Activated CD4-positive, alpha-beta T cell treated with anti-CD3 and anti-CD28 coated beads, Interleukin-2, Interleukin-6, amounts not matched to agents 100 ng/mL and 50 ng/mL, durations not matched to agents 16 hours and 8 hours (primary cell): ENCODE measurements at places on chromosomes 4 and X.

DNA sequence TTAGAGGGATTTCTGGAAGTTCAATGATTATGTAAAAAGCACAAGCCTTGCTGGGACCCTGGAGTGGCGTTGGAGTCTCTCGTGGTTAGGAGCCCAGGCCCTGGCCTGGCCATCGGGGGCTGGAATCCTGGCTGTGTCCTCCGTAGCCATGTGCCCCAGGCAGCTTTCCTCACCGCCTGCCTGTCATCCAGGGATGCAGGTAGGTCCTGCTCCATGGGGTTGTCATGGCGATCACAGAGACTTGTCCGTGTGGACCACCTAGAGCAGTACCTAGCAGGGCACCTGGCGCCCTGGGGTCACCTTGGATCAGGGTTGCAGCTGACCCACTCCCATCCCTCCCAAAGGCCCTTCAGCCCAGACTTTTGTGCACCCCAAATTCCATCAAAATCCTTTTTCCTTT, 30.2 kb upstream of the WFS1 start:
- DNase-seq = no peak

DNA sequence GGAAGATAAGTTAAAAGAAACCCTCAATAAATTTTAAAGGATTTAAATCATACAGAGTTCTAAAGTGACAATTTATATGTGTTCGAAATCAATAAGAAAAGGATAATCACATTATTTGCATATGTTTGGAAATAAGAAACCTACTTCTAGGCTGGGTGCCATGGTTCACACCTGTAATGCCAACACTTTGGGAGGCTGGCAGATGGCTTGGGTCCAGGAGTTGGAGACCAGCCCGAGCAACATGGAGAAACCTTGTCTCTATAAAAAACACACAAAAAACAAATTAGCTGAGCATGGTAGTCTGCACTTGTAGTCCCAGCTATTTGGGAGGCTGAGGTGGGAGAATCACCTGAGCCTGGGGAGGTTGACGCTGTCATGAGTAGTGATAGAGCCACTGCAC, 8.1 kb upstream of the SAP30 start:
- DNase-seq = no peak

- DNase-seq = no peak
Measured at GRCh38 chrX:115339441-115340025, 50.0 kb downstream of the LUZP4 start.

DNA sequence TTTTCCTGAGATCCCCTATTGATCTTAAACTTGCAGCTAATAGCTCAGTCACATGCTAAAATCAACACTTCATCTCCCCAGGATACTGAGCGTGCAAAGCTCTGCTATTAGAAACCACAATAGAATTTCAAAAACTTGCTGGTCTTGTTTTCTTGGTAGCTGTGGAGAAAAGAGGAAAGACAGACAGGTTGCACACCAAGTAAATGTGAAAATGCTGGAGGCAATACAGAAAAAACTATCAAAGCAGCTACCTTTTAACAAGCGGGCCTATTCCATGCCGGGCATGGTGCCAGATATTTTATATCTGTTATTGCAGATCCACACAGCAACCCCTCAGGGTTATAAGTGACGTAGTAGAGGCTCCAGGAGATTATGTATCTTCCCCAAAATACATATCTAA, 171.9 kb downstream of the DCTD start:
- DNase-seq = no peak

GRCh38 chr4:175253184-175253902, 335.2 kb downstream of the ADAM29 start:
- no peak for DNase-seq

DNA sequence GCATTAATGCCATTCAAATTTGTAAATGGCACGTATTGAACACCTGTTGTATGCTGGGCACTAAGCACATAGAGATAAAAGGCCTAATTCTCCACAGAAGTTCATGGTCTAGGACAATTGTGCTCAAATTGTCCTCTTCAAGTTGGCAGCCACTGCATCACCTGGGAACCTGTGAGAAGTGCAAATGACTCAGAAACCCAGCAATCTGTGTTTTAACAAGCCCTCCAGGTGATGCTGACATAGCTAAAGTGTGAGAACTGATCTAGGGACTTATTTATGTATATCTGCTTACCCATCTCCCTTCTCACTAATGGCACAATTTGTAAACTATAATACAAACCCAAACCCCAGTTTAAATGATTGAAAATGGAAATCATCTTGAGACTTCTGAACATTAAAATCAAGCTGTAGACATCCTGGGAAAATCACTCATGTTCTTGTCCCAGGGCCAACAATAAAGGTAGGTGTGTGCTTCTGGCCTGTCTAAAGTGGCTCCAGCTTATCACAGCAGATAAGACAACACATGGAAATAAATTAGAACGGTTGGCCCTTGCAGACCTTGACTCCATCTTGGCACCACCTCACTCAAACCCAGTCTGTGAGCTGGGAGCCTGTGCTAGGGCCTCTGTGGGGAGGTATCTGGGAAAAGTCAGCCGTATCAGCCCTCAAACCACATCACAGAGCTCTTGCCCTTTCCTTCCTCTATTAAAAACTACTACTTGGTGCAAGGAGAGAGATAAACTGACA, 46.8 kb downstream of the UCHL1 start:
- DNase-seq = no peak

- no peak for DNase-seq
Measured at GRCh38 chr4:169202145-169202699, 68.5 kb downstream of the SH3RF1 start.

- DNase-seq = peak; percentile 76
Measured at GRCh38 chrX:65607070-65607742, 60.2 kb upstream of the MSN start.

GRCh38 chrX:154369449-154370299, 4.8 kb downstream of the FLNA start:
- peak; percentile 81 for DNase-seq

DNA sequence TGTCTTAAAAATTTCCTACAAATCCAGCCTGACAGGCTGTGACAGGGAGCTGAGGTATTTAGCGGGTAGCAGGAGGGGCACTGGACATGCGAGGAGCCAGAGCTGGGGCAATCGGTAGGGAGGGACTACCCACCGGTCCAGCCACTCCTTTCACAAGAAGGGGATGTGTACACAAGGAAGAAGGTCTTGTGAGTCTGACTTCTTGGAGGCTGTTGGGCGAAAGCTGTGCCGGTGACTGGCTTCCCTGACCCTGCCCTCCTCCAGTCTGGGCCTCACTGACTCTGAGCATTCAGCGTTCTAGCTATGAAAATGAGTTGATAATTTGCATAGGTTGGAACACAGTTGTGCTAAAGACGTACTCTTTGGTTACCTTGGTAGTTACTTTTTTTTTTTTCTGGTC, 12.7 kb upstream of the CXCL8 start:
- no peak for DNase-seq

GRCh38 chr4:158376106-158376840, 145.4 kb upstream of the RXFP1 start:
- DNase-seq = no peak

DNA sequence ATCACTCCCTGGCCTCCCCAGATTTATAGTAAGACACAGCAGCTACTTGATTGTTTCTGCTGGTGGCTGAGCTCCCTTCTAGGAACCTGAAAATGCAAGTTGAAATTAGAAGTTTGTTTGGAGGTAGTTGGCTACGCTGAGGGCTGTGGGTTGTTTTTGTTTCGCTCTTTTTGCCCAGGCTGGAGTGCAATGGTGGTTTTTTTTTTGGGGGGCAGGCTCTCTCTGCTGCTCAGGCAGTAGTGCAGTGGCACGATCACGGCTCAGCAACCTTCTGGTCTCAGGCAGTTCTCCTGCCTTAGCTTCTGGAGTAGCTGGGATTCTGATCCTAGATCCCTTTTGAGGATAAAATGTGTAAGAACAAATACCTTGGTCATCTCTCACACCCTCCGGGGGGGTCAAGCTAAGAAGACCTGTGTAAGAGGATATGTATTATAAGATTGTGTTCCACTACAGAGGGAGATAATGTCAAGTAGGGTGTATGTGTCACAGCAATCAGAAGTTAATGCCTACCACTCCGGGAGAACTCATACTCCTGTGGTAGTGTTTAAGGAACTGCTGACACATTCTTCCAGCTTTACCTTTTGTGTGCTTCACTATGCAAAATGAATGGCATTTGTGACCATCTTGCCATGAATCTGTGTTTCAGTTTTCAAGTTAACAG, 9.7 kb downstream of the JADE1 start:
- DNase-seq = no peak

GRCh38 chr4:159041054-159042034, 61.5 kb upstream of the RAPGEF2 start:
- no peak for DNase-seq

- no peak for DNase-seq
Measured at GRCh38 chr4:145565328-145565727, 53.9 kb upstream of the MMAA start.

DNA sequence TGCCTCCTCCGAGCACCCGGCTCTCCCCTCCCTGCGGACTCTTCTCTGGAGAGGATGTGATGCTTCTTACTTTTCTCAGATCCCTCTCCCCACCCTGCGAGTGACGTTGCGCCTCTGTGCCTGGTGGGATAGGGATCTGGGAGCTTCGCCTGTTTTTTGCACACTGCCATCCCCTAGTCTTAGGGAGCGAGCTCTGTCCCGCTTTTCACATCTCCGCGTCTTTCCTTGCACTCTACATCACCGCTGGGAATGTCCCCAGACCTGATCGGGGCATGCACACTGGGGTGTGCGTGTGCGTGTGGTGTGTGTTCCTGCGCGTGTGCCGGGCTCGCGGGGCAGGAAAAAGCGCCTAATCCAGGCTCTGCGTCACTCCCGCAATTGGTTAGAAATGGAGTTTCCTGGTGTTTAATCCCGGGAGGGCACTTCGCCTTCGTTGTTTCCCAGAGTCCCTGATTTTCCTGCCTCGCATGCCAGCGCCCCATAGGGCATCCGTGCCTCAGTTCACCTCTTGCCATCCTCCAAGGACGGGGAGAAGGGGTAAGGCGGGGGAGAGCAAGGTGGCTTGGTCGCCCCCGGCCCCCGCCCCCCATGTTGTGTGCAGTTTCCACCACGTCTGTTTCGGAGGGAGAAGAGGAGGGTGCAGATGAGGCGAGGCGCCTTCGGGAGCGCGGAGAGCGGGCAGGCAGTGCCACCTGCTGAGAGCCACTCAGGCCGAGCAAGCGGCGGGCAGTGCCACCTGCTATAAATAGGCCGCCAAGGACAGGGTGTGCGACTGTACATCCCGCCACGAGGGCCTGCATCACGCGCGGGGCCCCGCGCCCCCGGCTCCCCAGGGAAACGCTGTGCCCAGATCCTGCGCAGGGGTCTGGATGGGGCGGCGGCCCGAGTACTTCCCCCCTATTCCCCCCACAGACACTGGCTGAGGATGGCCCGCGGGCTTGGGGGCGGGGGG, 759 bp upstream of the TBC1D1 start:
- peak; percentile 37 for DNase-seq

GRCh38 chr4:53780736-53781400, 189.6 kb upstream of the LNX1 start:
- no peak for DNase-seq

DNA sequence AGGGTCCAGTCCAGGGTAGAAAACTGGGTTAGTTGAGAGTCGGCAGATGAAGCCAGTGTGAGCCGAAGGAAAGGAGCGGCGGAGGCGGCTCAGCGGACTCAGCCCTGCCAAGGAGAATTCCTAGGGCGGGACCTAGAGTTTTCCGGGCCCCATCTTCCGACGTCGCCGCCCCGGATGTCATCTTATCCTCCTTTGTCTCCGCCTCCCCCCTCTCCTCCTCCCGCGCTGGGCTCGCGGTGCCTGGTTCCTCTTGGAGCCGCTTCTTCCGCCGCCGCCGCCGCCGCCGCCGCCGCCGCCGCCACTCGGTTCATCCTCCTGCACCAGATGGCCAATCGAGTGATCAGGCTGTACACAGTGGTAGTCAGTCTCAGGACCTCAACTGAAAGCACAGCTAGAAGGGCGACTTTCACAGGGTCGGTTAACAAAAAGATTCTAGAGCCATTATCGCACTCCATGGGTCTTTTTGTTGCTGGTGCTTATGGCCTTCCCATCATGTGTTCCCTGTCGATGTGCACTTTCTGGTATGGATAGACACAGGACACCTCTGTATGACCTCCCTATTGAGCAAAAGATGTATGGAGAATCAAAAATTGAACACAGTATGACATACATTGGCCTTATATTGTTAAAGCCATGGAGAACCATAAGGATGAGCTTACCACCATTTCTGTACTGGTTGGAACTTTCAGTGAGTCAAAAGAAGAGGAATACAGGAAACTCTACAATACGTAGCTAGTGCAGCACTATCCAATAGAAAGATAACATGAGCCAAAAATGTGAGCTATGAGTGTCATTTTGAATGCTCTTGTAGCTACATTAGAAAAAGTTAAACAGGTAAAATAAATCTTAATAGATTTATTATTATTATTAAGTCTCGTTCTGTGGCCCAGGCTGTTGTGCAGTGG, 32.4 kb upstream of the THOC2 start:
- DNase-seq = peak; percentile 78

DNA sequence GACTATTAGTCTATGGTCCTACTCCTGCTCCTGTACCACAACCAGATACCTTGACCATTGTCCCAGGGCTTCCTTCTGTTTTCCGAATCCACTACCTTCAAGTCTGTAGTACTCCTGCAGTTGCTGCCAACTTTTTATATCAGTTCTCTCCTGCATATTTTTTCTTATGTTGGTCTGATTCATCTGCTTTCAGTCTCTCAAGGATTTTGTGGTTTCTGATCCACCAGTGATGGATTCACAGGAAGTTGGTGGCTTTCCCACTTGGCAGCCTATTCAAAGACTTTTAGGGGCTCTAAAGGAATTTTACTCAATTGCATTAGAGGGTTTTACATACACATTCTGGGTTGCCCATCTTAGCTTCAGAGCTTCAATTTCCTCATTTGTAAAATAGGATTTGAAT, 23.6 kb downstream of the KIF4A start:
- no peak for DNase-seq

GRCh38 chrX:113644426-113644825, 803.8 kb upstream of the AMOT start:
- DNase-seq = no peak
